ENCODE measurements at places on chromosomes 13 and 19.

DNA sequence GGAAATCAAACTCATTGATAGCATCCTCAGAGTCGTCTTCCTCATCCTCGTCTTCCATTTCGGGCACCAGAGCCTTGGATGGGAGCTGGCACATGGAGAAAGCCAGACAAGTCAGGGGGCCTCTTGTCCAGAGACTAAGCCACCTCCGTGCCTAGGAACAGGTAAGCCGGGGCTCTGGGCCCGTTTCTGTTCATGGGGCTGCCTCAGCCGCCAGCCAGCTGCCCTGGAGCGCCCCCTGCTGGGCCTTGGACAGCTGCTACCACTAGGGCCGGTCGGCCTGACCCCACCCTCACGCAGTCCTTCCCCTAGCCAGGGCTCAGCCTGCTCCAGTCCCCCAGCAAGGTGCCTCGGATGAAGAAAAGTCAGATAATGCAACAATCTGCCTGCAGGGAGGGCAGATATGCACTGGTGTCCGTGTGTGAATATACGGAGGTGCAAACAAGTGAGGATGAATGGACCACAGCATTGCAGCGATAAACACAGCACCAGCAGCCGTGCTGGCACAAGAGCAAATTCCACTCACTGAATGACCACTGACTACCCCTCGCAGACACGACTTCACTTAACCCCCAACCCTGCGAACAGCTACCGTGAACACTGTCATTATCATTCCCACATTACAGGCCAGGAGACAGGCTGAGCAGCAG lies 11.9 kb upstream of the PRKD2 start:
- peak; percentile 69 for DNase-seq

GRCh38 chr13:113034451-113035212 lies 65.6 kb downstream of the MCF2L start:
- DNase-seq, result no peak

DNA sequence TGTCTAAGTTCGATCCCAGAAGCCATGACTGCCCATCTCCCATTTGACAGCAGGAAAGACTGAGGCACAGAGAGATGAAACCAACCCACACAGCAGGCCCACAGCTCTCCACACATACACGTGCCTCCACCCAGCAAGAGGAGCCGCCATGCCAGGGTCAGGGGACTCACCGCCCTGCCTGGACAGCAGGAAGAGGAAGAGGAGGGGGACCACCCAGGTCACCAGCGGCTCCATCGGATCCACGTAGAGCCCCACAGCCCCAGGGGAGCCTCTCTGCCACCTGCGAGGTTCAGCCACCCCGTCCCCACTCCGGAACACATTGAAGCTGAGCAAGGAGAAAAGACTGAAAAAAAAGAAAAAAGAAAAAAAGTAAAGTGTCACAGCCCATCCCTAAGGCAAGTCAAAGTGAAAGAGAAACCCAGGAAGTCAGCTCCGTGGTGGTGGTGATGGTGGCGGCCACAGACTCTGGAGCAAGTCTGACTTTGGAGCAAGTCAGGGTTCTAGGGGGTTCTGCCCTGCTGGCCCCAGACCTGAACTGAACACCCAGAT lies at the start of gene IL12RB1:
Gene IL12RB1 (minus strand): TSS at position 345 of the 549 bp plus-strand sequence. CDS start 111 bp downstream, at position 234.
- DNase-seq, result peak; percentile 68

DNA sequence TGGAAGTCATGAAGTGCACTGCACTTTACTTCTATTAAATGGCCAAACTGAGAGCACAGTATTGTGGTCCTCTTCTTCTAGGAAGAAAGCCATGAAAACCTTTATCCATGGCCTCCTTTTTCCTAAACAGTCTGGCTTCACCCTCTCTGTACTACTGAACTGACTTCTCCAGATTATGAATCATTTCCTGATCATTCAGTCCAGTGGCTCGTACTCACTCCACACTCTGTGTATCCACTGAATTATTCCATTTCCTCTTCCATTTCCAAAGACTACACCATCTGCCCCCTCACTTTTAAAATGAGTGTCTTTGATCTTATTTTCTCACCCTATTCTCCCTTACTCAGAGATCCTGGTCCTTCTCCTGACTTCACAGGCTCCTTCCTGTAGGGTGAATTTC lies 29.7 kb upstream of the FREM2 start:
- no peak for DNase-seq

GRCh38 chr13:98234348-98234747 lies 57.3 kb upstream of the RNF113B start:
- no peak for DNase-seq

DNA sequence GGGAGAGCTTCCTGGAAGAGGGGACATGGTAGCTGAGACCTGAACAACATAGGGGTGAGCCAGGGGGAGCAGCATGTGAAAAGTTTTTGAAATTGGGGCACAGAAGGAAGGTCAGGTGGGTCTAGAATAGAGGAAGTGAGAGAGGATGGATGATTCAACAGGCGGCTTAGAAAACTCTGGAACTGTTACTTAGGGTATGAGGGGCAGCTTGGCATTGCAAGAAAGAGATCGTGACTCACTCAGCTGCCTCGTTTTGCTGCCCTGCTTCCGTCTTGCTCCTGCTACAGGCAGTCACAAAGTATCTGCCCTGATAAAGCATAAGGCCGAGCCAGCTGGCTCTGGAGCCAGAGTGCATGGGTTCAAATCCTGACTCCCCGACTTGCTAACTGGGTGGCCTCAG lies 1.3 kb upstream of the CEACAM20 start:
- no peak for DNase-seq

DNA sequence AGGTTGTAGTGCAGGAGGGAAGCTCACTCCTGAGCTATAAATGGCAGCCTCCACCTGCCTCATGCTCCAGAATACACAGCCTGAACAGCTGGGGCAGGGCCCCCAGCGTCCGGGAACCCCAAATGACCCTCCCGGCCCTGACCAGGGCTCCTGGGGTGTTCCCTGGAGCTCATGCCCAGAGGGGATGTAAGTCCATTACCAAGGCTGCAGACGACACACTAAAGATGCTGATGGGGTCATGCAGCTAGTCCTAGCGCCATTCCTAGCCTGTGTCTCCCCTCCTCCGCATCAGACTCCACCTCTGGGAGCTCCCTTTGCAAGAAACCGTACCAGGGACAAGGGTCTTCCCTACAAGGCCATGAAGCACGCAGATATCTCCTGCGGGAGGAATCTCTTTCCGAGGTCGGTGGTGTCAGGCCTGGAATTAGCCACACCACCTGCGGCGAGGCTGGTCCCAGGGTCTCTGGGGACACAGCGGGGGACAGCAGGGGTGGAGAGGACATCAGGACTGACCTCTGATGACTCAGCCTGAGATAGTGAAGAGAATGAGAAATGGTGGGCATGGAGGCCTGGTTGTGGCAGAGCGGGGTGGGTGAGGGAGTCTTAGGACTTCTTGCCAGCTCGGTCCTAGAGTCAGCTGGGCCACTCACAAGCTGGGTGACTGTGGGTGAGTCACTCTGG lies 11.9 kb upstream of the TPM4 start:
- DNase-seq, result no peak

DNA sequence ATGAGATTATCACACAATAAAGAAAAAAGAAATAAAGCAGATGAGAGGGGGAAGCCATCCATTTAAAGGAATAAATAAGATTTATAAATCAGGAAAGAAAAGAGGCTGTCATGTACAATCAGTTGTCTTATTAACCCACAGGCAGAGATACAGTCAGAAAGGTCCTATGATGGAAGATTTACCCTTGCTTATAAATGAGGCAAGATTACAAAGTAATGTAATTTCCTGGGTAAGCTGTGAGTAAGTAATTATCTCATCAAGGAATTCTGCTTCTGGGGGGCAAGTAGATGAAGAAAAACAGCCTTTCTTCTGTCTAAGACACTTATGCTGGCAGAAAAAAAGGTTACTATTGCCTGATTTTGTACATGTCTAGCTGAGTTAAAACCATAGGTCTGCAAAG lies 146.4 kb downstream of the FGF14 start:
- no peak for DNase-seq

- no peak for DNase-seq
Measured at GRCh38 chr13:96052656-96053002, 572 bp downstream of the UGGT2 start.

- DNase-seq, result peak; percentile 64
Measured at GRCh38 chr19:1748115-1748872, 5.0 kb upstream of the ONECUT3 start.

DNA sequence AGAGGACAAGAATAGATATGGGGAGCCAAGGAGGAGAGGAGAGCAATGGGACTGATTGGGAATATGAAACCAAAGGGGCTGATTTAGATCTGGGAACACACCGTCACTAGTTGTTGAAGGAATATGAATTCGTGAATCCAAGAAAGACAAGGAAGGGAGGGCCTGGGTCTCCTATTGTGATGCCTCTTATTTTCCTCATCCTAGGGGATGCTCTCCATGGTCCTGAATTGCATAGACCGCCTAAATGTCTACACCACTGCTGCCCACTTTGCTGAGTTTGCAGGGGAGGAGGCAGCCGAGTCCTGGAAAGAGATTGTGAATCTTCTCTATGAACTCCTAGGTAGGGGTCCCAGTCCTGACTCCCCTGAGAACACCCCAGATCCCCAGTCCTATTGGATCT lies 21.5 kb downstream of the RYR1 start:
- no peak for DNase-seq
